ENCODE measurements at places on chromosomes 7 and 10. TPM values are rescaled to one million over a fixed set of nuclear protein-coding genes. Genes with fewer than 3 reads are reported as not detected.

The KIF11 gene
- total RNA-seq, result 26.6 TPM

DNA sequence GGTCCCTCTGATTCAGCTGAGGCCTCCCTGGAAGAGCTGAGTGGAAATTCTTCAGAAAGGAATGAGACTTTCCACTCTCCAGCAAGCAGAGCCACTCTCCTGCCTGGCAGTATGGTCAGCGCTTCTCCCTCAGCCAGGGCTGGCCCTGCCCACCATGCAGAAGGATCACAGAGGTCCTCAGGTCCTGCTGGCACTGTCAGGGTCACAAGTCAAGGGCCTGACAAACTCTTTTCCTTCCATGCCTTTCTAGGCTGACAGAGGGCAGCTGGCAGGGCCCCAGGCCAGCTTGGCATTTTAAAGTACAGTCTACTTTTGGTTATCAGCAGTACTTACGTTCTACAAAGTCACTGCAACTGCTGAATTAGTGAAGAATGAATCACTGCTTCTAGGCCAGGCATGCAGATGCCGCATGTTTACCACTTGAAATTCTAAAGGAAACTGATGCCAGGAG, 119.3 kb upstream of the FRMD4A start:
- DNase-seq, result no peak

DNA sequence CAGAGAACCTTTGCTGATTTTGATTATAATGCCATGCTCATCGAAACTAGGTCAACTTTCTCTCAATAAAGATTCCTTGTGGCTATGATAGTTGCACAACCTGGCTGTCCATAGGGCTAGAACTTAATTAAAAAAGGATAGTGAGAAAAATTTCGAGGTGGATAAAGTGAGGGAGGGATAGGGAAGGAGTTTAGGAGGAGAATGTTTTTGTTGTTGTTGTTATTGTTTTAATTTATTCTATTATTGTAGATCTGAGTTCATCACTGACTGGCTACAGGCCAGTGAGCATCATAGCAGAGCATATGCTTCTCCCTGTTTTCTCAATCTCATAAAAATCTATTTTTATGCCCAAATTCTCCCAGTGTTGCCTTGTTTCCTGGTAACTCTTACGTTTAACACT, 688.7 kb upstream of the GRM3 start:
- DNase-seq, result no peak

DNA sequence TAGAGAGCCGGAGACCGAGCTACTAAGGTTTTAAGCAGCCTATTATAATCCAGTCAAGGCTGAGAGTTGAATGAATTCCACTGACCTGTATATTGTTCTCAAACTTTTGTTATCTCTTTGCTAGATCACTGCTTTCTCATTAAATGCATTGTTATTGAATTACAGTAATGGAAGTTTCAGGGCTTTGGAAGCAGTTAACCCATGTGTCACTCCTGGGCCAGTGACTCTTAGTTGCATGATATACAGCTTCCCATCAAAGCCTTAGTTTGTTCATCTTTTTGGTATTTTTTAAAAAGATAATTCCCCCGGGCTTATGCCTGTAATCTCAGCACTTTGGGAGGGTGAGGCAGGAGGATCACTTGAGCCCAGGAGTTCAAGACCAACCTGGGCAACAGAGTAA, 55.4 kb upstream of the KIAA1217 start:
- DNase-seq, result no peak

GRCh38 chr7:132435016-132435990, 141.0 kb downstream of the PLXNA4 start:
- no peak for DNase-seq

DNA sequence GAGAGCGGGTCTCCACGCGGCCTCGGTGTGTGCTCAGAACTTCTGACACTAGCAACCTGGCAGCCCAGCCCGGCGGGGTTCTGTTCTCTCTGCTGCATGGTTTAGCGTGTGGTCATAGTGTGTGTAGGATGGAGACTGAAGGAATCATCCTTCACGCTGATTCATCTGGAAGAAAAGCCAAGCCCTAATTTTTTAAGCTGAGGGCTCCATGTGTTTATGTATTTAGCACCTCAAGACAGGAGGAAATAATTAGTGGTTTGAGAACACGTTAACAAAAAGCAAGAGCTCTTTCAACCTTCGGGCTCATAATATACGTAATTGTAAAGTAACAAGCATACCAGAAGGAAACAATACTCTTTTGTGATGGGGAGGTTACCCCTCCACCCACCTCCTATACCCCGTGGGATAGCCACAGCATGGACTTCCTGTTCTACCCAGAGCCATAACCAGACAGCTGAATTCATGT, 504.6 kb upstream of the MKI67 start:
- no peak for DNase-seq

All from urinary bladder (tissue), 4 donors.